Activated CD4-positive, alpha-beta T cell treated with anti-CD3 and anti-CD28 coated beads, Interleukin-2, amount 10 ng/mL, durations not matched to agents 24 days and 14 days (primary cell): ENCODE measurements at places on chromosomes 12 and 14. TPM values are rescaled to one million over a fixed set of nuclear protein-coding genes. Genes with fewer than 3 reads are reported as not detected.
A peak's percentile ranks its signal among the peaks of the same experiment; 100 is the strongest.

Gene ANAPC5
- 151 and 154 TPM in 2 replicates for total RNA-seq

Gene IQSEC3
- total RNA-seq: 0.05 and 0.21 TPM in 2 replicates

Gene CFAP54
- 0.09 TPM in 2 replicates for total RNA-seq

Gene SMARCD1
- total RNA-seq: 73.1 and 82.5 TPM in 2 replicates

Gene SOAT2
- not detected in 2 replicates for total RNA-seq

Gene CLEC7A
- not detected in 2 replicates for total RNA-seq

Gene OTX2
- total RNA-seq: not detected in 2 replicates

- no peak overlapping the region for H3K27ac ChIP-seq
- no peak overlapping the region for H3K4me3 ChIP-seq
- H3K4me1 ChIP-seq: no peaks in the 10 kb centered on the region
- H3K36me3 ChIP-seq: peaks cover 6% of the 10 kb centered on the region
- peaks cover 65% of the 10 kb centered on the region for H3K27me3 ChIP-seq
These were observed 6.5 kb upstream of the OTX2 start for GRCh38 chr14:56816574-56817391.

GRCh38 chr14:91299121-91300115 is 54.9 kb upstream of the GPR68 start:
- H3K27ac ChIP-seq: peak overlapping the region; percentile 74
- H3K36me3 ChIP-seq: peaks cover 75% of the 10 kb centered on the region
- DNase-seq: no peak
- H3K4me1 ChIP-seq: peaks cover 40% of the 10 kb centered on the region
- no peak overlapping the region for H3K4me3 ChIP-seq

DNA sequence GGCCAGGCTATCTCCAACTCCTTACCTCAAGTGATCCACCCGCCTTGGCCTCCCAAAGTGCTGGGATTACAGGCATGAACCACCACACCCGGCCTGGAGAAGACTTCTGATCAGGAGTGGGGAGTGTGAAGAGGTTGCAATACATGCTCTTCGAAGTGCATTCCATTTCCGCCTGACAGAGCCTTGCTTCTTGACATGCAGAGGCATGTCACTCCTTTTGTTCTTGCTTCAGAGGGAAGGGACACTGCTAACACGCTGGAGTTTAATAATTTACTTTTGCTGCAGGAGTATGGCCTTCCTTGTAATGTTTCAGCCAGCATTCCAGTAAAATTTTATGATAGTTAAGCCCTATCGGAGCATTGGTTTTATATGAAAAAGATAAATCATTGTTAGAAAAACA is 74.9 kb downstream of the SLC25A47 start:
- no peak for DNase-seq
- H3K4me1 ChIP-seq: peaks cover 5% of the 10 kb centered on the region
- no peak overlapping the region for H3K4me3 ChIP-seq
- H3K27me3 ChIP-seq: no peaks in the 10 kb centered on the region

- no peak for DNase-seq
- H3K27ac ChIP-seq: no peak overlapping the region
- H3K4me3 ChIP-seq: no peak overlapping the region
- H3K36me3 ChIP-seq: no peaks in the 10 kb centered on the region
- peaks cover 12% of the 10 kb centered on the region for H3K27me3 ChIP-seq
These were observed 22.0 kb upstream of the TMED10 start for GRCh38 chr14:75198291-75198933.

- no peak overlapping the region for H3K27ac ChIP-seq
- H3K4me1 ChIP-seq: peaks cover 2% of the 10 kb centered on the region
- H3K4me3 ChIP-seq: no peak overlapping the region
- H3K27me3 ChIP-seq: no peaks in the 10 kb centered on the region
These were observed 37.4 kb downstream of the IFT43 start for GRCh38 chr14:76022991-76023390.

DNA sequence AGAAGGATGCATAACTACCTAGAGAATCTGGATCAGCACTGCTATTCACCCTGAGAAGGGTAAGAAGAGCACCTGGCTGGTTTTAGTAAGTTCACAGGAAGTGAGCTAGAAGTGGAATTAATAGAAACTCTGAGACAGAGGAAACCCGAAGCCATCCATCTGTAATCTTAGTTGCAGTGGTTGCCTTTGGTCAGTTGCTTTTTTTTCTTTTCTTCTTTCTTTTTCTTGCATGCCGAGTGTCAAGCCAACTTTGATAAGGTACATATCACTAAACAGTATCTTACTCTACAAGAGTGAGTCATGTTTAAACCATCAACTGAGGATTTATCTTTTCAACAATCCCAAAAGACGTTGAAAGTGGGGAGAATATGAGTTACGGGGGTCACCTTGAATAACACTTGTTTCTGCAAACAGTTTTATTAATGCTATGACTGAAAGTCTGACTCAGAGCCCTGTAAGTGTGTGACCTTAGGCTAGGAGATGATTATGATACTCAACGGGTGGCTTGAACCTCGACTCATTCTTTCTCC is 26.7 kb downstream of the C12orf75 start:
- peaks cover 34% of the 10 kb centered on the region for H3K36me3 ChIP-seq
- H3K4me1 ChIP-seq: peaks cover 35% of the 10 kb centered on the region
- peak overlapping the region; percentile 37 for H3K4me3 ChIP-seq
- DNase-seq: no peak
- H3K27me3 ChIP-seq: no peaks in the 10 kb centered on the region
- peak overlapping the region; percentile 89 for H3K27ac ChIP-seq

GRCh38 chr12:31780096-31780495 is 51.3 kb upstream of the AMN1 start:
- no peak for DNase-seq
- no peaks in the 10 kb centered on the region for H3K27me3 ChIP-seq
- H3K36me3 ChIP-seq: peaks cover 3% of the 10 kb centered on the region
- no peak overlapping the region for H3K27ac ChIP-seq
- H3K4me3 ChIP-seq: no peak overlapping the region
- no peaks in the 10 kb centered on the region for H3K4me1 ChIP-seq

GRCh38 chr12:44749566-44749965 is 126.5 kb downstream of the NELL2 start:
- no peak overlapping the region for H3K4me3 ChIP-seq
- DNase-seq: no peak
- H3K4me1 ChIP-seq: no peaks in the 10 kb centered on the region

DNA sequence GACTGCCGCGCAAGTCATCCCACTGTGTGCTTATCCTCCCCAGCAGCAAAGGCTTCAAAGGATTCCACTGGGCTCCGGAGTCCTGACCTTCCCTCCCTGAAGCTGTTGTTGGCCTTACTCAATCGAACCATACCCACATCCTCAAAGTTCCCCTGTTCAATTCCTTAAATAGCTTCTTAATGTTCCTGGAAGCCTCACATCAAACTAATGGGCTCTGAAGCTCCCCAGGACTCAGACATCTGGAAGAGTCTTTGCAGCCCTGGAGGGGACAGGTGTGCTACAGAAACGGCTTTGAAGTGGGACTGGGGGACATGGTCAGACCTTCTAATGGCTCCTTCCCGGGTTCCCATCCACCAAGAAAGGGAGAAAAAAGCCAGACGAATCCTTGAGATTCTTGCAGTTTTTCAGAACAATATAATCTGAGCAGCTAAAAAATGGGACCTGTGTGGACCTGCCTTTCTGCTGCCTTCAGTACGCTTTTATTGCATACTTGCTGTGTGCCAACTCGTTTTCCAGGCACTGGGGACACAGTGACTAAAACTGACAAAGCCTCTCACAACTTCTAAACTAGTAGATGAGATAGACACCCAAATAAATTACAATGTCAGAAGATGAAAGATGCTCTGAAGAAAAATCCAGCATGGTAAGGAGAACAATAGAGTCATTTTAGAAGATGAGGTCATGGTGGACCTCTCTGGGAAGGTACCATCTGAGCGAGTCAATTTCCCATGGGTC is 204.5 kb downstream of the MON2 start:
- H3K27ac ChIP-seq: no peak overlapping the region

DNA sequence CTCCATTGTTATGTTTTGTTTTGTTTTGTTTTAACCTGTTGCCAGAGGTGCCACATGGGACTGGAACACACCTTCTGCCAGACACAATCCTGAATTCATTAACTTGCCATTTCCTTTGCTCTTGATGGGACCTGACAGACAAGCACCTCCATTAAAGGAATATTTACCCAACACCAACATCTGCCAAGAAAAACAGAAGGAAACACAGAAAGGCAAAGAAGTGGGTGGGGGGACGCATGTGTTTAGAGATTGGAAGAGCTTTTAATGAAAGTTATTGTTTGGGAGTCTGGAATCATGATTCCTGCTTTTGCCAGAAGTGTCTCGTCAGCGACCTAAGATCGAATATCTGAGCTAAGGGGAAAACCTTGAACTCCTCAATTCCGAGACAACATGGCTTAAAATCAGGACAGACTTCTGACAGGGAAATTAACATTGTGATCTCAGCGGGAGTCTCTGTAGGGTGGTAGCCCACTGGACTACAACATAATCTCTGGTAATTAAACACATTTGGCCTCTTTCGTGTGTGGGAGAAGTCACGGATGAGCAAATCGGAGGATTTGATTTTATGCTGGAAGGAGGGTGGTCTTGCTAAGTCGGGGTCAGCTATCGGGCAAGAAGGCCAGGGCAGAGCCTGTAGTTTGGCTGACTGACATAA is 210.4 kb upstream of the FAR2 start:
- no peaks in the 10 kb centered on the region for H3K27me3 ChIP-seq
- H3K4me1 ChIP-seq: no peaks in the 10 kb centered on the region
- H3K4me3 ChIP-seq: no peak overlapping the region
- no peak overlapping the region for H3K27ac ChIP-seq

DNA sequence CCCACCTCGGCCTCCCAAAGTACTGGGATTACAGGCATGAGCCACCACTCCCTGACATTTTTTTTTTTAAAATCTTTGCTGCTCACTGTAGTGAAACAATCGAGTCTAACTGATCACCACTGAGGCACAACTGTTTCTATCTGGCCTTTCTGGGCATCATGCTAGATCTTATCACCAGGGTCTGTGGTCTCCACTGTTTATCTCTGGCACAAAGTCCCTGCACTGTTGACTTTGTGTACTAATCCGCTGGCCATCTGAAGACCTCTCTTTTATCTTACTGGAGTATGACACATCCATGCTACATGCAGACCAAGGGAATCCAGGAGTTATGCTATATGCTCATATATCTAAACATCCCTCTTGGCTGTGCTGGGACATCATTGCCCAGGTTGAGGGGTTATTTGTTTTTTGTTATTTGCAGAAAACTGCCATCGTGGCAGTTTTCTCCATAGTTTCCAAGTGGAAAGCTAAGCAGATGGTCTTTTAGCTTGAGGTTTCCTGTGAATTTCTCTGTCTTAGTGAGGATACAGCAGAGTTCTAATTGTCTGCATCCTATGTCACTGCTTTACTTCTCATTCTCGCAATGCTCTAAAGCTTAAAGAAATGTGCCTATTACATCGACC is 456.9 kb downstream of the CCER1 start:
- H3K27ac ChIP-seq: no peak overlapping the region
- no peak overlapping the region for H3K4me3 ChIP-seq
- DNase-seq: no peak
- no peaks in the 10 kb centered on the region for H3K27me3 ChIP-seq
- H3K36me3 ChIP-seq: no peaks in the 10 kb centered on the region

GRCh38 chr12:27595231-27595642 is 71.2 kb downstream of the PPFIBP1 start:
- no peak for DNase-seq
- peaks cover 2% of the 10 kb centered on the region for H3K4me1 ChIP-seq
- H3K36me3 ChIP-seq: peaks cover 15% of the 10 kb centered on the region
- no peak overlapping the region for H3K4me3 ChIP-seq
- no peaks in the 10 kb centered on the region for H3K27me3 ChIP-seq
- no peak overlapping the region for H3K27ac ChIP-seq

DNA sequence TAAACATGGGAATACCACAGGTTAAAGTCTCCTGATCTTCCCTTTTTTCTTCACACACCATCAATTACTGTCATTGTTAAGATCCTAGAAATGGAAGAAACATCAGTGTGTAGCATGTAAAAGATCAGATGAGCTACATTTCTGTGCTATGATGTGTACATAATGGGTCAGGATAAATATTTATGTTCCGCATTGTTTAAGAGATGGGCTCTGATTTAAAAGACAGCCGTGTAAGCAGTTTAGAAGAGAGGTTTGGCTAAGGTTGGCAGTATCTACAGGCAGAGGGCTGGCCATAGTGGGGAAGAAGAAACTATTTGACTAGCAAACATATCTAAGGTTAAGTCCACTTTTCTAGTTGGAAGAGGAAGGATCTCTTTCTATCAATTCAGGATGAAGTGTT is 49.4 kb downstream of the LRRC9 start:
- no peak overlapping the region for H3K27ac ChIP-seq
- peaks cover 22% of the 10 kb centered on the region for H3K27me3 ChIP-seq
- no peak overlapping the region for H3K4me3 ChIP-seq
- peaks cover 8% of the 10 kb centered on the region for H3K4me1 ChIP-seq
- no peak for DNase-seq

GRCh38 chr12:12157424-12157823 is 86.7 kb downstream of the BCL2L14 start:
- H3K4me3 ChIP-seq: no peak overlapping the region
- H3K36me3 ChIP-seq: no peaks in the 10 kb centered on the region
- no peak overlapping the region for H3K27ac ChIP-seq
- peaks cover 12% of the 10 kb centered on the region for H3K27me3 ChIP-seq

- no peak for DNase-seq
- no peaks in the 10 kb centered on the region for H3K4me1 ChIP-seq
- H3K27ac ChIP-seq: no peak overlapping the region
- H3K36me3 ChIP-seq: no peaks in the 10 kb centered on the region
- H3K27me3 ChIP-seq: no peaks in the 10 kb centered on the region
- H3K4me3 ChIP-seq: no peak overlapping the region
These were observed 148.6 kb downstream of the ASCL1 start for GRCh38 chr12:103105971-103106597.

DNA sequence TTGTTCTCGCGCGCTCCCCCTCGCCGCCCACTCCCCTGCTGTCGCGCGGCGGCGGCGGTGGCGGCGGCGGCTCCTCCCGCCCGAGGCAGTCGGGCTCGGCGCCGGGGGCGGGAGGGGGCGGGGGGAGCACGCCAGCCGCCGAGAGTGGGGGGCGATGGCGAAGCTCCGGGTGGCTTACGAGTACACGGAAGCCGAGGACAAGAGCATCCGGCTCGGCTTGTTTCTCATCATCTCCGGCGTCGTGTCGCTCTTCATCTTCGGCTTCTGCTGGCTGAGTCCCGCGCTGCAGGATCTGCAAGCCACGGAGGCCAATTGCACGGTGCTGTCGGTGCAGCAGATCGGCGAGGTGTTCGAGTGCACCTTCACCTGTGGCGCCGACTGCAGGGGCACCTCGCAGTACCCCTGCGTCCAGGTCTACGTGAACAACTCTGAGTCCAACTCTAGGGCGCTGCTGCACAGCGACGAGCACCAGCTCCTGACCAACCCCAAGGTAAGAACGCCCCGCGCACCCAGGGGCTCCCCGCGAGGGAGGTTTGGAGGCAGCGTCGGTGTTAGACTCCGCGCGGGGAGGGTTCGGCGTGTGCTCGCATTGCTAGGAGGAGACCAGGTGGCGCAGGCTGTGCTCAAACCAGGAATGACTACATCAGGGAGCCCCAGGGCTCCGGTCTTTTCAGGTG is 629 bp downstream of the KCNMB4 start:
- H3K27ac ChIP-seq: peak overlapping the region; percentile 58
- DNase-seq: peak; percentile 89
- peak overlapping the region; percentile 92 for H3K4me3 ChIP-seq
- peaks cover 39% of the 10 kb centered on the region for H3K27me3 ChIP-seq

DNA sequence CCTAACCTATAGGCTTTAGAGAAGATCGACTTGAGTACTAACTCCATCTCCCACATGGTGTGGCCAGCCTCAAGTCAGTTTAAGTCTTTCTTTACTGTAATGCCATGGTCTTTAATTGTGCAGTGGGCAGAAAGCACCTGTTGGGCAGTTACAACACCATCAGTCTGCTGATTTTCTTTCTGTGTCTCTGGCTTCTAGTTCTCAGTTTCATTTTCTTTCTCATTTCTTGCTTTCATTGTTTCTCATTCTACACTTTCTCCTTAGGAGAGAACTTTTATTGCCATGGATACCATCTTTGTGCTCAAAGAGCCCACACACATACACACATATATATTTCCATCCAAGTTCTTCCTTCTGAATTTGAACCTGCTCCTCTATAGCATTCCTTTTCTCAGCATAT is 96.1 kb upstream of the SLC16A7 start:
- DNase-seq: no peak
- H3K27me3 ChIP-seq: no peaks in the 10 kb centered on the region
- H3K4me1 ChIP-seq: peaks cover 5% of the 10 kb centered on the region
- H3K4me3 ChIP-seq: no peak overlapping the region
- H3K27ac ChIP-seq: no peak overlapping the region
